ENCODE measurements at places on chromosomes 12 and 14.

- no peak for DNase-seq
Measured at GRCh38 chr14:101191721-101192660, 288.5 kb upstream of the RTL1 start.

- DNase-seq, result no peak
Measured at GRCh38 chr12:23687947-23688346, 261.5 kb downstream of the SOX5 start.

GRCh38 chr12:71576496-71576895 is 87.2 kb downstream of the ZFC3H1 start:
- DNase-seq, result no peak

DNA sequence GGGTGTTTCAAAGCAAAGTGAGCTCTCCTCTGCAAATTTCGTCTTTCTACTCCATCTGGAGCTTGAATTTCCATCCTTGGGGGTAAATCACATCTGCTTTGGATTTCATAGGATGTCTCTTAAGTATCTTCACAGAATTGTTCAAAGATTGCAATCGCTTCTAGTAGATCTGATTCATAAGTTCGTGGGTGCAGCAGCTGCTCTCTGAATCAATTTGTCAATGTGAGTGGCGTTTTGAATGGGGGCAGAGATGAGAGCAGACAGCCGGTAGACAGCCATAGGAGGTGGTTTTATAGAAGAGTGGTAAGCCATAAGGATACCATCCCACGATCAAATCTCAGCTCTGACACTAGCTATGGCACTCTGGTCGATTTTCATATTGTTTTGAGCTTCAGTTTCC is 146.0 kb upstream of the RPH3A start:
- DNase-seq, result no peak

GRCh38 chr14:66315548-66315947 is 170.6 kb upstream of the CCDC196 start:
- DNase-seq, result no peak

GRCh38 chr12:48827513-48828096 is 9.3 kb downstream of the CACNB3 start:
- DNase-seq, result no peak
